Suppressor macrophage treated with lipopolysaccharide for 4 hours (primary cell): ENCODE measurements at places on chromosomes 7 and 10.

- no peak for DNase-seq
Observed at GRCh38 chr7:155257482-155258225, 40.0 kb upstream of the INSIG1 start.

- DNase-seq = peak; percentile 8
Observed at GRCh38 chr10:115092555-115093285, 445 bp upstream of the ATRNL1 start.

DNA sequence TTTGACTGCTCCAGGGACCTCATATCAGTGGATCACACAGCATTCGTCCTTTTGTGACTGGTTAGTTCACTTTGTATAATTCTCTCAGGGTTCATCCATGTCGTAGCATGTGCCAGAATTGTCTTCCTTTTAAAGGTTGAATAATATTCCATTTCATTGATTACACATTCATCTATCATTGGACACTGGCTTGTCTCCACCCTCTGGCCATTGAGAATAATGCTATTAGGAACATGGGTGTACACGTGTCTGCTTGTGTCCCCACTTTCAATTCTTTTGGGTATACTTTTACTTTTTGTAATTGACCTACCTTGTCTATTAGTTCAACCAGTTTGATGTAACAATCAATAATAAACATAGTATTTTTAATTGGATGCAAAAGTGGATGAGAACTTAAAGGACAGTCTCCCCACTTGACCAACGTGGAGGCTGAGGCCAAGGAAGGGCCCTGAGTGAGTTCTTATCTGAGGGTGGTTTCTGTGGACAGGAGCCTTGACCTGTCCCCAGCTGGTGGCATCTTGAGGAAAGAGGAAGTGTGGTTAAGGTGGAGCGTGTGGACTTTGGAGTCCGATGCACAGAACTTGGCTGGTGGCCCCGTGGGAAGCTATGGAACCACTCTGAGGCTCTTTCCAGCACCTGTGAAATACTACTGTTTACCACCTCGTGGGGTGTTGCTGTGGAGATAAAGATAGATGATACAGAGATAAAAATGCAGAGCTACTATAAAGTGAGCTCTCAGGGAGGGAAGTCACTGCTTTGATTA is 16.6 kb downstream of the WDFY4 start:
- DNase-seq = no peak

DNA sequence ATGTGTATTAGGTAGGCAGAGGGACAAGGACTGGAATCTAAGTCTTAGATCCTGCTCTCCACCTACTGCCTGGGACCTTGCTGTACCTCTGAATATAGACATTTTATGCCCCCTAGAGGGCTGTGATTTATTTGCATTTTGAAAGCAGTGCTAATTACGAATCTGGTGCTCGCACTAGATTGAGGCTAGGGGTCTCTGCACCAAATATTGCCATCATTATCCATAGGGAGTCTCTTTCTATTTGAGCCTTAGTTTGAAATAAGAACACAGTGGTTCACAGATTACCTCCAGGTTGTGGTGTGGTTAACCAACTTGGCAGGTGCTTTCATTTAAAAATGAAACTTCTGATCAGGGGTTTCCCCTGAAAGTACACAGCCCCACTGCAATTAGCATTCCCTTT is 41.8 kb downstream of the CNNM1 start:
- peak; percentile 15 for DNase-seq

DNA sequence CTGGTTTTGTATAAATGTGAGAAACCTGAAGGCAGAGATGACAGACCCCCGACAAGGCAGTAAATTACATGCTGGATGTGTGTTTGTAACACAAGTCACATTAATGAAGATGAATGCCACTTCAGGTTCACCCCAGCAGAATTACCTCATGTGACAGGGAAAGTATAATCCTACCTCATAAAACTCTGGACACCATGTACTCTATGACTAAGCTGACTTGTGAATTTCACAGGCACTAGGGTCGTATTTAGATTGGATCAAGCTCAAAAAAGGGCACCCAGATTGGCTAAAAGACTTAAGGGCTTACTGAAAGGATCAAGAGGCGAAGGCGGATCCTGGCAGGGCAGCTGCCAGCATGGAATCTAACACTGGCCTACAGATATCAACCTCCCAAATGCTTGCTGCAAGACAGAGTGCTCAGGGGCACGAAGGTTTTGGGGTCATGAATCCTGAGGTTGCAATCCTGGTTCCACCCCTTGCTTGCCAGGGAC is 161.4 kb downstream of the PIP4K2A start:
- no peak for DNase-seq

DNA sequence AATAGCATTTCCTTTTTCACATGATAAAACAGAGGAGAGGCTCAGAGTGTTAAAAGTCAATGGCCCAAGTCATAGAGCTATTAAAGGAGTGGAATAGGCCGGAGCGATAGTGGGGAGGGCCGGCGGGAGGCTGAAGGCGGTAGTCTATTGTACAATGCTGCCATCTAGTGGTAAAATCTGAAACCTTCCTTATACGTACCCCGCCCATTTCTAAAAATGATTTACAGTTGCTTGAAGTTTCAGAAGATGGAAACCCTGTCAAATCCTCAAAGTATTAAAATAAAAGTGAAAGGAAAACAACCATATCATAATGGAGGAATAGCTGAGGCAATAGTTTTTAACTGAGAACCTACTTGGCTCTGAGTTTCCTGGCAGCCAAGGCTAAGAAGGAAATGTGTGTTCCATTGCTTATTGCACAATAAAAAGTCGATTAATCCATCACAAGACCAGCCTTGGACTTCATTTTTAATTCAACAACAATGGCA is 209.1 kb downstream of the CCSER2 start:
- peak; percentile 83 for DNase-seq

DNA sequence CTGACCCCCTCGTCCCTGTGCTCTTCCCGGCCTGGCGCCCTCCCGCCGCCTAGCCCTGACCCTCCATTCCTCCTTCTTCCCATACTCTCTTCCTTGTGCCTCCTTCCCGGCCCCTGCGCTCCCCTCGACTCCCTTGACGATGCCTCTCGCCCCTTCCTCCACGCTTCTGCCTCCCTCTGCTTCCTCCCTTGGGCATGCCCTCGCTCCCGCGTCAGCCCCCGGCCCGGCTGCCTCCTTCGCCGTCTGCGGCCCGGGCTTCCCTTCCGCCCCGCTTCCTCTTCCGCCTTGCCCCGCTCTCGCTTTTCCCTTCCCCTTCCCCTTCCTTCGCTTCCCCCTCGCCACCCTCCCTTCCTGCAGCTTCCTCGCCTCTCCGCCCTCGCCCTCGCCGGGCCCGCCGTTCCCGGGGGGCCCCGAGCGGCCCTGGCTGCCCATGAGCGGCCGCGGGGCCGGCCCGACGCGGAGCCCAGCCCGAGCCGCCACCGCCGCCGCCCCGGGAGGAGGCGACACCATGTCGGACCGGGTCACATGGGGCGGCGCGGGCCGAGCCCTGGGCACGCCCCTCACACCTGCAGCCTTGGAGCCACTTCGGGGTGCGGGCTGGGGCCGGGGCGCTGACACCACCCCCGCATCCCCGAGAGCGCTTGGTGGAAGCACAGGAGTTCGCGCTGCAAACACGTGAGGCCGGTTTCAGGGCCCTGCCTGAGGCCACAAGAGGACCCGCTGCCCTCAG is at the start of gene FBXW4:
FBXW4 (minus strand) TSS at position 497 of the 730 bp plus-strand sequence; CDS start at position 432, 65 bp downstream.
- DNase-seq = peak; percentile 70

DNA sequence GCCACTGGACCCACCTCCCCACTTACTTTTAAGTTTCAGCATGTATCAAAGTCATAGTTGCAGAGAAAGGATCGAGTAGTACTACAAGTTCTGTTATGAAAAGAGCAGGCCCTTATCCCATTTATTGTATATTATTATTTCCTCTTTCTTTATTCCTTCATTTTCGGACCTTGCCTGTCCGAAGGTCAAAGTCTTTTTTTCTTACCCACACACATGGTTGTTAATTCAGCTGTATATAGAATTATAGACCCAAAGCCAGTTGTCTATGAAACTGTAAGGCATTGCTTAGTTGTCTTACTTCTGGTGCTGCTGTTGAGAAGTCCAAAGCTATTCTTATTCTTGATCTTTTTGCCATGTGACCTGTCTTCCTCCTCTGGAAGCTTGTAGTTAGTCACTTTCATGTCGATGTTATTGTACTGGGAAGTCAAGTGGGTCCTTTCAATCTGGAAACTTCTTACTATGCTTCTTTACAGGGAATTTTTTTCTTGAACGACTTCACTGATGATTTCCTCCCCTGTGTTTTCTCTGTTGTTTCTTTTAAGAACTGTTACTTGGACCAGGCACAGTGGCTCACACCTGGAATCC is 8.3 kb downstream of the NUDT5 start:
- DNase-seq = no peak

- DNase-seq = no peak
Observed at GRCh38 chr10:103872137-103872931, 17.0 kb upstream of the SH3PXD2A start.

GRCh38 chr7:141203586-141203985 is 129.7 kb downstream of the TMEM178B start:
- DNase-seq = no peak

DNA sequence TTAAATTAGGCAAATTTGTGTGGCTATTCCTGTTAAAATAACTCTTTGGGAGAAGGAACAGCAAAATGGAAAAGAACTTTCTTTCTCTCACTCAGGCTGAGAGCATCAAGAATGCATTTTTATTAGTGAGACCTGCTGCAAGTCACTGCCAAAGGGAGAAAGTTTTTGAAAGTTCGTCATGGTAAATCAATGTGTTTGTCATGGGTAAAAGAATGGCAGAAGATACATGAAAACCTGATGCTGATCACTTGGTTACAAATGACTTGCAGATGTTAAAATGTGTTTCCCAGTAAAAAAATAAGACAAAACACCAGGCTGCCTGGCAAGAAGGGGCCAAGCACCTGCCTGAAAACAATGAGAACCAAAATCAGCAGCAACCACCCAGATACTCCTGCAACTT is 484.7 kb upstream of the NRP1 start:
- no peak for DNase-seq

DNA sequence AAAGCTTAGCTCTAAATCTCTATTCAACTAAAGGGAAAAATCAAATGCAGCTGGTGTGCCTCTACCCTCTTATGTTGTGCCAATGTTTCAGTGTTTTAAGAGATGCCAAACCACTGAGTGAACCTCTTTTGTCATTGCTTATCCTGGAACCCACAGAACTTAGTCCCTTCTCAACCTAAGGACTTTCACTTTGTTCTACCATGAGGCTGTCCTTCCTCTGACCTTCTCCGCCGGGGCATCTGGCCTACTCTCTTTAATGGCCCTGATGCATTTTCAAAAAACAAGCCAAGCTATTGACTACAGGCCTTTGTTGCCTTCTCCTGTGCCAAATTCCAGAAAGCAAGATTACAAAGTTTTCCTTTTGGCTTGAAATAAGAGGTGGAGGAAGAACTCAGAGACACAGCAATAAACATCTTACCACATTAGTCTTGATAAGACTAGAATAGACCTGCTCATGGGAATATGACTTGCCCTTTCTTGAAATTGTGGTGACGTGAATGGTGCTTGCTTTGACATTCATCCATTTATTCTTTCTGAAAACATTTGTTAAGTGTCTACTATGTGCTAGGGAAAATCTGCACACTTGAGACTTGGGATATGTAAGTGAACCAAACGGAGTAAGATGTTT is 253.2 kb upstream of the SMIM30 start:
- DNase-seq = no peak

DNA sequence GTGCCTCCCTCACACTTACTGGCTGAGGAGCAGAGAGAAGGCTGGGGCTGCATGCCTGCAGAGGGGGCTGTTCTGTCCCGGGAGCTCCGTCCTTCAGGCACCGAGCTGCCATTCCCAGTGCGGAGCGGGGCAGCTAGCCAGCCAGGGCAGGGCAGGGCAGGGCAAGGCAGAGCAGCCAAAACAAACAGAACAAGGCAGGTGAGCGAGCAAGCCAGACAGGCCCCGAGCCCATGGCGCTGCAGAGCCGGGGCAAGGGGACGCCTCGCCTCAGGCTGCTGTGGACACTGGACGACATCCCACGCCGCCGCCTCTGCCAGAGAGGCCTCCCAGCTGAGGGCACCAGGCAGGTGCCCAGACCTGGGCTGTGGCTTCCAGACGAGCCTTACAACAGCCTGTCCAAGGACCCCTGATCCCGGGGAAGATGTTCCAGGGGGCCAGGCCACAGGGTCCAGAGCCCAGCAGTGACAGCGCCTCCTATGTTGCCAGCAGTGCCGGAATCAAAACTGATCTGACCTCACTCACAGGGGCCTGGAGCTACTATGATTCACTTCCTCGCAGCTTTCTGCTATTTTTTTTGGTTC is 8.2 kb upstream of the NDST2 start:
- no peak for DNase-seq

DNA sequence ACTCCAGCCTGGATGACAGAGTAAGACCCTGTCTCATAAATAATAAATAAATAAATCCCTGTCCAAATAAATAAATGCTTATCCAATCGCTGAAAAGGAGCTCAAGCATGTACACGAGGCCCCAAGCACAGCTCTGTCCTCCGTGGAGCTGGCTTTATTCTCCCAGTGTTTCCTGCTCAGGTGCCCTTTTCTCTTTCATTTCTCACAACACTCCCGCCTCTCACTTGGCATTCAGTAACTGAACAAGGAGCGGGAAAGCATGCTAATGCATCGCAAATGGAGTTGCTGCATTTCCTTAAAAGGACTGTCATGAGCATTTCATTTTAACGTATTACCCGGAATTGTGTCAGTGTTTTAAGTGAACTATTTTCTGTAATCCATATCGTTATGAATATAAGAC is 210.9 kb upstream of the C7orf33 start:
- no peak for DNase-seq

- DNase-seq = no peak
Observed at GRCh38 chr7:431658-432111, 88.0 kb downstream of the PDGFA start.

DNA sequence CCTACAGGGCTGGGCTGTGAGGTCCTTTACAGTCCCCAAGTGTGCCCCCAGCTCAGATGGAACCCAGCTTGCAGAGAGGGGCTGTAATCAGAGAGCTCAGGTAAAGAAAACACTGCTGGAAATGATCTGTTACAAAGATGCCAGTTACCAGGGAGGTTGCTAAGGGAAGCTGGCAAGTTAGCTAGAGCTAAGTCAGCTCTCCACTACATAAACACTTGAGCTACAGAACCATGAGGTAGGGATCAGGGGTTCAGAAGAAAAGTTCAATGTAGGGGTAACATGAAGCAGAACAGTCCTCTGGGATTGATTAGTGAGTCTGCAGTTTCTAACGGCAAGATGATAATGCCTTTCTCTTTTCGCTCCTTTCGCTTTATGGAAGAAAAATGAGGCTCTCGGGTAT is 53.1 kb upstream of the TM9SF3 start:
- no peak for DNase-seq

DNA sequence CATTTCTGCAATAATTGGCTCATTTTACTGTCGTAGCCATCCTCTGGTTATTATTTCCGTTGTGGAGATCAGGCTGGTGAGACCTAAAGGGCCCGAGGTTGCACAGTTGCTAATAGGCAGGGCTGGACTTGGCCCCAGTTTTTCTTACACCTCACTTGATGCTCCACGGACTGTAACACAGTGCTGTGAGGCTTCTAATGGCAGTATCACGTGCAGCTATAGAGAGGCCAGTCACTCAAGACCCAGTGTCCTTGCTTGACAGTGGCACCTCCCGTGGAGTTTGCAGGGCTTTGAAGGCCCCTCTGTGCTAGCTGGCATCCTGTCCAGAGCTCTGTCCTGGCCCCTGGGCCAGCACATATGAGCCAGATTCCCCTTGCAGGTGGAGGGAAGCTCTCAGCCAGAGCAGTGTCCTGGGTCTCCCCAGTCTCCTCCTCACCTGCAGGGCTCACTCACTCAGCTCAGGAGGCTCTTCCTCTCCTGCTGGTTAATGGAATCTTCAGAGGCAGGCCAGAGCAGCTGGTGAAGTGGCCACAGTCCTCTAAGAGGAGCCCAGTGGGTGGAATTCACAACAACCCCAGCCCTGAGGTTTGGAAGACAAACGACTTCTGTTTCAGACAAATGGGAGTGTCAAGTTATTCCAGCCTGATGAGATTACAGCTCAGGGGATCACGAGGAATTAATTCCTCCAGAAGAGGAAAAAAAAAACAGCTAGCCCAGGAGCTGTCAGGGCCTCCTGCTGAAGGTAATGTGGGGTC is 114.2 kb upstream of the FAM180A start:
- no peak for DNase-seq
